ENCODE measurements at places on chromosomes 6 and 20.

DNA sequence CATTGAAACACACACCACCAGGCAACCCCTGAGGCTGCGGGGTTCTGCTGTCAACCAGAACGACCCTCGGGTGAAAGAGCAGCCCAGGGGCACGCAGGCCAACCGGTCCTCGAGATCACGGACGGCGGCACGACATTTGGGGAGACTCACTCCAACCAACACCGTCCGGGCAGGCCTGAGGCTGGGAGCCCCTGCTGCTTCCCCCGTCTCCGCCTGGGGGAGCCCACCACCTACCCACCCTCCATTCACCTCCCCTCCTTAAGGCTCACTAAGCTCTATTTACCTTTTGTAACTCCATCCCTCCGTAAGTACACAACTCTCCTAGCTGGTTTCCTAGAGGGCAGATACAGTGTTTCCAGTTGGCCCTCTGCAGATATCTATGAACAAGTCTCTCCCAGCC is 971.3 kb upstream of the DEFB115 start:
- ATAC-seq, result no peak

DNA sequence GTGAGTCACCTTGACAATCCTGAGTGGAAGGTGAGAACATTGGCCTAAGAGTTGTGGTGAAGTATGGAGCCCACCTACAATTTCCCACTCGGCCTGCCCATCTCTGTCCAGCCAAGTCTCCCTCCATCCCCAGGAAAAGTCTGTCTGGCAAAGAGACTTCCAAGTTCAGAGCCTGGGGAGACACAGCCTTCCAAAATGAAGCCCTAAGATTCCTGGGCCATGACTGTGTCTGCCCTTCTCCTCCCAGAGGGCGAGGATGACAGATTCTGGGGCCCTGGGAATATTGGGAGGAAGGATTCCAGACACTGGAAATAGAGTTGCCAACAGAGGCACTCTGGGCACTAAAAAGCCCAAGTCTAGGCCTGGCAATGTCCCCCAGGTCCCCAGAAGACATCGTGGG is 176.8 kb downstream of the NFATC2 start:
- peak; percentile 6 for ATAC-seq

GRCh38 chr6:22899426-22899825 is 330.1 kb downstream of the HDGFL1 start:
- no peak for ATAC-seq

DNA sequence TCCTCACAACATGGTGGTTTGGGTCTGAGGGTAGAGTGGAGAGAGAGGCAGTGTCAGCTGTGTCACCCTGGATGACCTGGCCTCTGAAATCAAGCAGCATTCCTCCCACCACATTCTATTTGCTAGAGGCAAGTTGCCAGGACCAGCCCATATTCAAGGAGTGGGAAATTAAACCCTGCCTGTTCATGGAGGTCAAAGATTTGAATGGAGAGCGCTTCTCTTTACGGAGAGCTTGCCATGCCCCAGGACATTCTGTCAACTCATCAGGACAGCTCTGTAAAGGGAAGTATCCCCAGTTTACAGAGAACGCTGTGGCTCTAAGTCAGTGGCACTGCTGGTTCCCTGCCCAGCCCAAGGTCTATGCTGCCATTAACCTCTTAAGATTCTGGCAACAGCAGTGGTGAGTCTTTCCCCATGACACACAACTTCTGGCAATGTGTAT is 90.0 kb upstream of the INSM1 start:
- no peak for ATAC-seq

- no peak for ATAC-seq
Observed at GRCh38 chr6:166515072-166515810, 71.2 kb downstream of the RAMACL start.

- peak; percentile 36 for ATAC-seq
Observed at GRCh38 chr6:34491091-34491430, 25.2 kb downstream of the PACSIN1 start.

- ATAC-seq, result peak; percentile 41
Observed at GRCh38 chr6:167559675-167560479, 235.0 kb downstream of the TTLL2 start.

- ATAC-seq, result no peak
Observed at GRCh38 chr20:18849131-18849530, 35.5 kb downstream of the SCP2D1 start.

DNA sequence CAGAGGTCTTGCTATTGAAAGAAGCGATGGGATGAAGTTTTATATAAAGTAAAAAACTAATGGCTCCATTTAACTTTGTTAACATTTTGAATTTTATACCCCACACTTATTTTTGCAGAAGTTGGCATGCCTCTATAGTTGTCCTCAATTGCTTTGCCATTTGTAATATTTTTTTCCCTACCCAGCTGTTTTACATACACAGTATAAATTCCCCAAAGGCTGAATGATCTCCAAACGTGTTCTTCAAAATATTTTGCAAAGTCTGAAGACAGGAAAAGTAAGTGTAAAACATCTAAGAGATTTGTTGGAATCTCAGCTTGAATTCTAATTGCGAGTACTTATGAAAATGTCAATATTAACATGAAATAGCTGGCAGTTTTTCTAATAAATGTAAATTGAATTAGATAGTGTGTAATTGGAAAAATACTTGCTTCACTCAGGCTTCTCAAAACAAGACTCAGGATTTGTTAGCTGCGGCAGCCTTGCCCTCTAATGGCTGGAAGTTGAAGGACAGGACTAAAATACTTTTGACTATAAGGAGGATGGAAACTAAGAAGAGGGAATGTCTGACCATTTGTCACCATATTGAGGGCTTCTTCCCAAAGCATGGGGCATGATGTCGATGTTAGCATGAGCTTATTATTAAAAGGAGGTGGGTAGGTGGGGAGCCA is 226.8 kb downstream of the UST start:
- no peak for ATAC-seq

DNA sequence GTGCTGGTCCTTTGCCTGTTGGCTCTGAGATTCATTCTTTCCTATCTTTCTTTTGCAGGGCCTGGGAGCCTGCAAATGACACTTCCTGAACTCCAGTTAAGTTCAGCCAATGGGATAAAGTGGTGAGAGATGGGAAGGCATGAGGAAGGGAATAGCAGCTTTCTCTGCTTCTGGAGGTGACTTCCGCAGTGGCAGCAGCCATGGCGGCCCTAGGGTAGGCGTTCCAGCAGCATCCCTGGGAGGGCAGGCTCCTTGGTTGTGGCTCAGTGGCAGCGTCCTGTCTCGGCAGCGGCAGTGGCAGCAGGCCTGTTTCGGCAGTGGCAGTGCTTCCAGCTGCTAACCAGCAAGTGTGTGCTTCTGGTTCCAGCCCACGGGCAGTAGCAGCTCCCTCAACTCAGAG is 7.3 kb upstream of the MDFI start:
- no peak for ATAC-seq

DNA sequence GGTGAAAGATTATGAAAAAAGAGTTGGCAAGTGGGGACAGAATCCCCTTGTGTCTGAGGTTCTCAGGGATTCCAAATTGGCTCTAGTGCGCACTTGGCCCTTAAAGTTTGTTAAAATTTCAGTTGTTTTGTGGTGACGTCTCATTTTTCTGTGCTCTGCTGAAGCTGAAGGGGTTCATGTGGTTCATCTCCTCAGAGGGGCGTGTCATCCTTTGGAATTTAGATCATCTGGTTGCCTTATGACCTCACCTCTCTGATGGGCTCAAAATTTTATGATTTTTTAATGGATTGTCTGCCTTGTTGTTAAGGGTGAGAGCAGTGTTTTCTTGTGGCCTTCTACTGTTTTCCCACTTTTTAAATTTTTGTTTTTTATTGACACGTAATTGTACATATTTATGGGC is 20.3 kb downstream of the CYB5R4 start:
- no peak for ATAC-seq

DNA sequence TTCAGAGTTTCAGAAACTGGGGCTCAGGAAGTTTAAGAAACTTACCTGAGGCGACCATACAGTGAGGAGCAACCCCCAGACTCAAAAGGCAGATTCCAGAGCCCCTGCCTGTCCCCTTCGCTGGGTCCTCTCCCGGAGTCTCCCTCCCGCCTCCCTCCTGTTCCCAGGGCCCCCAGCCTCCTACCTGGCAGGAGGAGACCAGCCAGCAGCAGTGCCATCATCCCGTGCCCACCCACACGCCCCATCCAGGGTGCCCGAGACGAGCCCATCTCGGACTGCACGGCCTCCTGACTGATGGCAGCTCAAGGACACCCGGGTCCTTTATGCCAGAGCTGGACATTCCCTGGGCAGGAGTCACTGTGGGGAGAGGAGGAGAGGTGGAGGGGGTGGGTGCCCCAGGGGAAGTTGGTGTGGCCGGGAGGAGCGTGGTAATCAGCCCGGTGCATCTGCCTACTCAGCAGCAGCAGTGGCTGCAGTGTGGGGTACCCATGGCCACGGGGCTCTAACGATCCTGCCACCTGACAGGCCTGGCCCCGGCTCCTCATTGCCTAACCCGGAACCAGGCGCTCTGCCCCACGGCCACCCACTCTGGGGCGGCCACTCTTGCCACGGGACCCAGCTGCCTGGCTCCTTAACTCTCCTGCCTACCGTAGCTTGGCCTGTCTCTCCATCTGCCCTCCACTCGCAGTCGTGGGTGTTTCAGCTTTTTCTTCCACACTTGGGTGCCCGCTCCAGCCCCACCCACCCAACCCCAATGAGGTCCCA is at the start of gene CDSN:
TSS of gene CDSN (minus strand) at position 296 of the 765 bp plus-strand sequence. CDS start at position 269, 27 bp downstream.
- ATAC-seq, result no peak

DNA sequence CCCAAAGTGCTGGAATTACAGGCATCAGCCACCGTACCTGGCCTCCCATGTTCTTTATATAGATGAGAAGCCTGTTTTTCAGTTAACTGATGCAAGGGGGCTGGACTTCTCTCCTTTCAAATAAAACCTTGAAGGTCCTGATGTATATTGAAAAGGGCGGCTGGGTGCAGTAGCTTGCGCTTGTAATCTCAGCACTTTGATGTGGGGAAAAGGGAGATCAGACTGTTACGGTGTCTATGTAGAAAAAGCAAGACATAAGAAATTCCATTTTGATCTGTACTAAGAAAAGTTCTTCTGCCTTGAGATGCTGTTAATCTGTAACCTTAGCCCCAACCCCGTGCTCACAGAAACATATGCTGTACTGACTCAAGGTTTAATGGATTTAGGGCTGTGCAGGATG is 16.1 kb upstream of the SAMHD1 start:
- no peak for ATAC-seq

DNA sequence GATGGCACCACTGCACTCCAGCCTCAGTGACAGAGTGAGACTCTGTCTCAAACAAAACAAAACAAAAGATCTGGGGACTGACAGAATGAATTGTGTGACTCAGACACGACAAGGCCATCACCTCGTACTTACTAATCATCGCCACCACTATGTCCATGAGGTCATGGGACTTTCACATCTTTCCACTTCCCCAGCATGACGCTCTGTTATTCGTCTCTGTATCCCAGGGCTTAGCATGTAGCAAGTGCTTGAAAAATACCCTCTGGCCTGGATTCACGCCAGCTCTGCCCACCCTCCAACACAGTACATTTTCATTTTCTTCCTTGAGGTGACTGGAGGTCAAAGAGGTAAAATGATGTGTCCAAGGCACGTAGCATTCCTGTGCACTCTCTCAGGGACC is 27.8 kb downstream of the FGD2 start:
- ATAC-seq, result no peak

DNA sequence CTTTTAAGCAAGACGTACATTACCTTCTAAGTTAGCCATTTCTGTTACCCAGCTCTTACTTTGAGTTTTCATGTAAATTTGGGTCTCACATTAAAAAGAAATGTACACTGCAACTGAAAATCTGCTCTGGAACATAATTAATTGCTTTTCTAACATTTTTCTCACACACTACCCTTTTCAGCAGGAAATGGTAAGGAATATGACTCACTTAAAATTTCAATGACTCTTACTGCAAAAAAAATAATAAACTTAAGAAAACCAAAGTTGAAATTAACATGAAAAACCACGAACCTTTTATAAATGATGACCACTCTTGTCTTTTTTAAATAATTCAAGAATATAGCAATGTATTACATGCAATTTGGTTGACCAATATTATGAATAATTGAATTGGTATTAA is 1.3 kb downstream of the CGA start:
- no peak for ATAC-seq

DNA sequence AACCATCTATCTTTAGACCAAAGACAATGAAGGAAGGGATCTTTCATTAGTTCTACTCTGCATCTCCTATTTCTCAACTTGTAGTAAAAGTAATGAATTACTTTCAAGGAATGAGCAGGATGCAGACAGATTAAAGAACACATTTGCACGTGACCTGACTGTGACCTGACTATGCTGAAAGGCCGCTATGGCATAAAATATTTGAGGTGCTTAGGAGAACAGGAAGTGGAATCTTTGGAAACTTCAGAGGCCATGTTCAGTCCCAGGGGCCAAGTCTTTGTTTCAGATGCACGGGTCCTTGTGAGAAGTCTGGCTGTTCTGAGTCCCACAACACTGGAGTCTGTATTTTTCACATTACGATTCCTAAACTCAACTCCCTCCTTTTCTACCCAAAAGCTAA is 41.0 kb downstream of the NINL start:
- no peak for ATAC-seq

- no peak for ATAC-seq
Observed at GRCh38 chr6:127914240-127914639, 13.4 kb upstream of the THEMIS start.

GRCh38 chr6:124057461-124057860 is 253.8 kb downstream of the NKAIN2 start:
- ATAC-seq, result no peak

- no peak for ATAC-seq
Observed at GRCh38 chr6:150069706-150070105, 785 bp upstream of the ULBP3 start.

Measured in gastroesophageal sphincter (tissue), 4 donors.